Chondrocyte (in vitro differentiated cells): ENCODE measurements at places on chromosomes 4 and X. TPM values are rescaled to one million over a fixed set of nuclear protein-coding genes. Genes with fewer than 3 reads are reported as not detected.

CITED1 gene
- total RNA-seq, result 0.68 to 0.77 TPM (median 0.77 TPM) in 3 replicates

AREG gene
- total RNA-seq, result not detected in 3 replicates

HPRT1 gene
- total RNA-seq, result 17.3 to 22.4 TPM (median 17.4 TPM) in 3 replicates

ATP1B4 gene
- total RNA-seq, result not detected in 3 replicates

AKAP14 gene
- total RNA-seq, result not detected in 3 replicates

PTCHD1 gene
- total RNA-seq, result 0.82 to 1.9 TPM in 2 of 3 replicates, not detected in the other

ADRA2C gene
- 0.99 to 1.6 TPM (median 1.5 TPM) in 3 replicates for total RNA-seq

ANXA3 gene
- total RNA-seq, result 3.7 to 22.0 TPM (median 21.9 TPM) in 3 replicates

KDR gene
- total RNA-seq, result 0.67 to 8.6 TPM (median 0.77 TPM) in 3 replicates

RIPPLY1 gene
- total RNA-seq, result not detected in 3 replicates

PPEF2 gene
- not detected in 3 replicates for total RNA-seq

FDCSP gene
- total RNA-seq, result not detected in 3 replicates

TIGD4 gene
- total RNA-seq, result 0.20 to 0.39 TPM (median 0.23 TPM) in 3 replicates

PAGE4 gene
- total RNA-seq, result not detected in 3 replicates

ATP10D gene
- 48.1 to 89.6 TPM (median 49.0 TPM) in 3 replicates for total RNA-seq

ODAPH gene
- not detected in 3 replicates for total RNA-seq

SAP30 gene
- 18.5 to 23.9 TPM (median 20.0 TPM) in 3 replicates for total RNA-seq

RHOH gene
- total RNA-seq, result not detected in 3 replicates

ASB11 gene
- not detected in 3 replicates for total RNA-seq

INTU gene
- total RNA-seq, result 6.1 to 11.4 TPM (median 10.9 TPM) in 3 replicates

CENPVL1 gene
- not detected in 3 replicates for total RNA-seq

ADH1C gene
- total RNA-seq, result not detected in 3 replicates

TMEM192 gene
- 13.0 to 14.0 TPM (median 13.6 TPM) in 3 replicates for total RNA-seq

MAOA gene
- 0.46 to 4.0 TPM (median 3.4 TPM) in 3 replicates for total RNA-seq

ELK1 gene
- total RNA-seq, result 32.6 to 37.9 TPM (median 34.7 TPM) in 3 replicates

OTUD6A gene
- not detected in 3 replicates for total RNA-seq

MAGEA11 gene
- not detected in 3 replicates for total RNA-seq

SHROOM4 gene
- 5.5 to 7.5 TPM (median 6.4 TPM) in 3 replicates for total RNA-seq

STARD8 gene
- total RNA-seq, result 0.31 to 0.49 TPM (median 0.37 TPM) in 3 replicates

ADH1B gene
- total RNA-seq, result 0.31 to 1.2 TPM (median 0.69 TPM) in 3 replicates

SH2D1A gene
- total RNA-seq, result 0.82 TPM in 1 of 3 replicates, not detected in the others

TLR2 gene
- total RNA-seq, result 1.0 to 1.9 TPM (median 1.7 TPM) in 3 replicates

CT47A7 gene
- total RNA-seq, result not detected in 3 replicates

HGFAC gene
- total RNA-seq, result 0.28 to 0.36 TPM (median 0.35 TPM) in 3 replicates

MAGEC2 gene
- total RNA-seq, result not detected in 3 replicates

RTL9 gene
- total RNA-seq, result 0.20 to 0.33 TPM in 2 of 3 replicates, not detected in the other

PDGFRA gene
- 62.7 to 112 TPM (median 69.6 TPM) in 3 replicates for total RNA-seq

GCNA gene
- total RNA-seq, result 3.1 to 4.2 TPM (median 3.2 TPM) in 3 replicates

GPRIN3 gene
- 0.03 to 0.10 TPM (median 0.10 TPM) in 3 replicates for total RNA-seq

UGT2B10 gene
- not detected in 3 replicates for total RNA-seq

L1CAM gene
- total RNA-seq, result 2.2 to 2.9 TPM (median 2.5 TPM) in 3 replicates

CLDN2 gene
- 0.07 TPM in 1 of 3 replicates, not detected in the others for total RNA-seq

PHF8 gene
- 16.0 to 24.2 TPM (median 16.6 TPM) in 3 replicates for total RNA-seq

OTC gene
- total RNA-seq, result not detected in 3 replicates

ZNF711 gene
- total RNA-seq, result 6.7 to 7.2 TPM (median 6.7 TPM) in 3 replicates

METAP1 gene
- total RNA-seq, result 32.3 to 35.2 TPM (median 34.0 TPM) in 3 replicates

EGFL6 gene
- total RNA-seq, result 0.18 to 0.22 TPM in 2 of 3 replicates, not detected in the other

PNMA5 gene
- not detected in 3 replicates for total RNA-seq

BCAP31 gene
- 144 to 153 TPM (median 147 TPM) in 3 replicates for total RNA-seq

MAOB gene
- 0.36 to 3.2 TPM (median 2.9 TPM) in 3 replicates for total RNA-seq

FABP2 gene
- total RNA-seq, result not detected in 3 replicates

ARHGEF9 gene
- 51.1 to 56.4 TPM (median 55.9 TPM) in 3 replicates for total RNA-seq

CT45A1 gene
- not detected in 3 replicates for total RNA-seq

CLDN22 gene
- not detected in 3 replicates for total RNA-seq

GABRB1 gene
- total RNA-seq, result not detected in 3 replicates

F8A2 gene
- not detected in 3 replicates for total RNA-seq

MAGEA2B gene
- not detected in 3 replicates for total RNA-seq

DCAF16 gene
- 21.7 to 30.8 TPM (median 24.5 TPM) in 3 replicates for total RNA-seq

GAB1 gene
- 30.1 to 52.2 TPM (median 33.2 TPM) in 3 replicates for total RNA-seq

CENPE gene
- total RNA-seq, result 4.3 to 10.6 TPM (median 8.2 TPM) in 3 replicates
